ENCODE measurements at places on chromosomes 1 and 21.

- no peak for DNase-seq
Observed at GRCh38 chr1:212328248-212328647, 43.0 kb downstream of the PPP2R5A start.

GRCh38 chr1:232805269-232806185 lies at the start of gene MAP10:
MAP10 (plus strand) TSS chr1:232805416; CDS start chr1:232805450, 34 bp downstream.
- DNase-seq = peak; percentile 84

DNA sequence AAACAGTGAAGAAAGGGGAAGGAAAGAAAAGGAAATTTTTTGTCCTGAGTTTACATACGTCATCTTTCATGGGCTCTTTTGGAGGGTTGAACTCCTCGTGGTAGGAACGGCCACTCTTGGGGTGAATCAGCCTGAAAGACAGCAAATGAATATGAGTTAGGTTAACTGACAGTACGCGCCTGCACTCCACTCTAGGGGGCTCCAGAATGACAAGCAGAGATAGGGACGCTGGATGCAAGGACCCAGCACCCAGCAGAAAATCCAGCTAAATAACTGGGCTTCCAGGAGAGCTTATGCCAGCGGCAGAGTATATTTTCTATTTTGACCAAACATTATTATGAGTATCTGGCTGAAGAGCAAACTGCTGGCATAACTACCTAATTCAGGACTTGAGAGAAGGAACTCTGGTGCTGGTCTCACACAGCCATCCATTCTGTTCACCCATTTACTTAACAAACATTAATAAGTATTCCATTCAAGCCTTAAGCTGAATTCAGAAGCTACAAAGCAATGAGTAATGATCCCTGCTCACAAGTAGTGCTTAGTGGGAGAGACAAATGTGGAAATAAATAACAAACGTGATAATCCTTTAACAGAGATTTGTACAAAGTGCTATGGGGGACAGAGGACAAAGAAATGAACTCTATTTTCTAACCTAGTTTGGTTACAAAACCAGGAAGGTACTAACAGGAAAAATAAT lies 22.1 kb downstream of the AK2 start:
- no peak for DNase-seq

GRCh38 chr21:34740198-34740597 lies 71.4 kb downstream of the CLIC6 start:
- no peak for DNase-seq

DNA sequence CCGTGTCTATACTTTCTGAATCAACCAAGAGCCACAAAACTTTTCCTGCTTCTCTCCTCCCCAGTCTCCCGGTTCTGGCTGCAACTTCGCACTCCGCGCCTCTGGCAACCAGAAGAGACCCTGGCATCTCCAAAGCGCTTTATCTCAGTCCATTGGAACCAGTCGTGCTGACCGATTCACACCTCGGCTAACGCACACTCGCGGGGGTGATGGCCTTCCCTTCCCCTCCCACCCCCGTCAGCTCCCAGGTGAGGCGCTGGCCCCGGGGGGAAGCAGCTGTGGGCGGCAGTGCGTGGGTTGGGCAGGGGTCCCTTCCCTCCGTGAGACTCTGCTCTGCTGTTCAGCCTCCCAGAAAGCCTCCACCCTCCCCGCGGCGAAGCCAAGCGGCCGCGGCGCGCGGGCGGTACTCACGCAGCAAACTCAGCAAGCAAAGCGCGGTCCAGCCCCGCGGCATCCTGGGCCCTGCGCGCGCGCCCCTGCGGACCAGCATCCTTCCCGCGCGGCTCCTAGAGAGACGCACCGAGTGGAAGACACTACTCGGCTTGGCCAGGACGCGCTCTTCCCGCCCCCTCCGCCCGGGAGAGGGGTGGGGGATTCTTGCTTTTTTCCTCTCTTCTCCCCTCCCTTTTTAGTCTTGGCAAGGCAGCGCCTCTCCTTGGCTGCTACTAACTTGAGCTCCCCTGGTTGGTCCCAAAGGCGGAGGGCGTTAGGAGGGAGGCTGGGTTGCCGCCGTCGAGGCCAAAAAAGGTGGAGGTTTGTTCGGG lies at the start of gene CD34:
TSS of gene CD34 (minus strand) at position 535 of the 764 bp plus-strand sequence. CDS start at position 490, 45 bp downstream.
- peak; percentile 72 for DNase-seq

GRCh38 chr1:99352821-99353220 lies 88.5 kb downstream of the PLPPR4 start:
- no peak for DNase-seq

GRCh38 chr1:11784993-11785769 lies 20.6 kb downstream of the MTHFR start:
- peak; percentile 84 for DNase-seq

DNA sequence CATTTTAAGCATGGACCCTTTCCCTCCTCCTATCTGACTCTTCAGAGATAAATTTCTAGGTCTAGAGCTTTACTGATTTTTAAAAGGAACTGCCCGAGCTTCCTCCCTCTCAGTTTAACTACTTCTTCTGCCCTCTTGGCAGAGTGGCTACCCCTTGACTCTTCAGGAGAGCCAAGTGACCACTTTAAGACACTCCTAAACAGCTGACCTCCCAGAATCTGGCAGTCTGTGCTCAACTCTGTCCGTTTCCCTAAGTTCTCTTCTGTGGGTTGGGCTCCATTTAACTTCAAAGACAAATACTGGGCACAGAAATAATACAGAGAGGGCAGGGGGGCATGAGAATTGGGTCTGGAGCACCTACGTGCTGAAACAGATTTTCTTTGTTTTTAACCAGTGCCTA lies 196.3 kb upstream of the FOXD3 start:
- no peak for DNase-seq

DNA sequence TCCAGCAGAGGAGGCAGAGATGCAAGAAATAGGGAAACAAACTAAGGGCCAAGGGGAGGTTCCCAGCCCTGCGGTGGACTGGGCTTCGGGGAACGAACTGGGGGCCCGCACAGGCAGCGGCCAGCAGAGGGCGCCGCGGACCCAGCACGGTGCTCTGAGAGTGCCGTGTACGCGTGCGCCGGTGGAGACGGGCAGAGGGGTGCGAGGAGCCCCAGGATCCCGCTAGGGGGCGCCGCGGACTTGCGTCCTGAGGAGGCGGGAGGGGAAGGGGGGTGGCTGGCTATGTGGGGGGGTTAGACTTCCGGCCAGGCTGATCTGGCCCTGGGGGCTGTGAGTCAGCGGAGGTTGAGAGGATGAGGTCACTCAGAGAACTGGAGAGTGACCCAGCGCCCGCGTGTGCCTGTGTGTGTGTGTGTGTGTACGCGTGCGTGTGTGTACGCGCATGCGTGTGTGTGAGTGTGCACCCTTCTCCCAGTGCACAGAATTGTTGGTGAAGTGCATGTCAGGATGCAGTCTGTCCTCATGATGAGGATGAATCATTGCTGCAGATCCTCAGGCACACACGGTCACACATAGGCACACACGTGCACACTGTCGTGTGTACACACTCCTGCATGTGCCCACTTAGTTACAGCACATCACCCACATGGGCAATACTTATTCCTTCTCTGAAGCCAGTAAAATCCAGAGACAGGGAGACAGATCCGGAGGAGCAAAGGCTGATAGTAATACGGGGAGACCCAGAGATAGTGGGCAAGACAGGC lies 17.0 kb downstream of the NES start:
- DNase-seq = peak; percentile 98

GRCh38 chr1:1567152-1567875 lies 7.3 kb downstream of the SSU72 start:
- no peak for DNase-seq

DNA sequence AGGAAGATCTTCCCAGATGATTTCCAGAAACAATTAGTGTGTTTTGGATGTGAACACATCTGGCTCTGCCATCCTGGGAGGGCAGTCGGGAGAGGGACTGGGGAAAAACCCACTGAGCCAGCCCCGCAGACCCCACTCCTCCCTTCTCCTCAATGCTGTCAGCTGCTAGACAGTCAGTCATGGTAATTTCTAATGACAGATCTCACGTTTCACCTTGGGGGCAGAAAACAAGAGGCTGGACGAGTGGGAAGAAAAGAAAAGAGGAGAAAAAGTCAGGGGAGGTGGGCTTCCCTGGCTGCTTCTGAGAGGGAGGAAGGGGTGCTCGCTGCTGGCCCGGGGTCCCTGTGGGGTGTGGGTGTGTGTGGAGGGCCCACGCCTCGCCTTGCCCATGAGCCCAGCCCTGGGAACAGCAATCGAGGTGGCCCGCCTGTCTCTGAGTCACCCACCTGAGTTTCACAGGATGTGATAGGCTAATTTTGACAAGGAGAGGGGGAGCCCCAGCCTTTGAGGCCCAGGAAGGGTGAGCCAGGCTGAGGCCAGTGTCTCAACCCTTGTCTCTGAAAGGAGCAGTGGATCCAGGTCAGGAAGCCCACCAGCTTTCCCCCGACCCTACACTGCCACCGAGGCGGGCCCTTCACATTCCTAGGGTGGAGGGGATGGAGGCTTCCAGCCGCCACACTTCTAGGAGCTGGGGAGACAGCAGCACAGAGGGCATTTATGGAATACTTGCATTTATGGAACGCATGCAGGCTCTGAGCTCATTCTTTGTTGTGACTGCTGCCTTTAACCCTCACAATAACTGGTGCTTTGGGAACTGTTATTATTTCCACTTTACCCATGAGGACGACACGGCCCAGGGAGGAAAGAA lies 49.1 kb upstream of the IFNLR1 start:
- no peak for DNase-seq

GRCh38 chr1:2591581-2592261 lies 5.1 kb downstream of the PRXL2B start:
- no peak for DNase-seq

- DNase-seq = no peak
Observed at GRCh38 chr1:178488393-178488792, 8.4 kb downstream of the CLEC20A start.

DNA sequence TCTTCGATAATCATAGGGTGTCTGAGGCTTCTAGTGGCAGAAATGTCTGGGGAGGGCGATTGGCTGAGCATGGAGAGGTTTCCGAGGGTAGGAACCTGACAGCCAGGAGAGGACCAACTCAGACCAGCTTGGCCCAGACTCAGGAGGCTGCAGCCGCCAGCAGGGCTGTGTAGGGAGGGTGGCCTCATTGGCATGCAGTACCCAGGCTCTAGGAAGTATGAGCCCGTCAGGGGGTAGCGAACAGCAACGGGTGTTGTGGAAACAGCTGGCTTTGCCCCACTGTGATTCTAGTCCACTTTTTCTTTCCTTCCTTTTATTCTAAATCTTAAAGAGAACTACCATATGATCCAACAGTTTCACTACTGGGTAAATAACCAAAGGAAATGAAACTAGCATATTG lies 103.3 kb downstream of the DIRAS3 start:
- DNase-seq = no peak

DNA sequence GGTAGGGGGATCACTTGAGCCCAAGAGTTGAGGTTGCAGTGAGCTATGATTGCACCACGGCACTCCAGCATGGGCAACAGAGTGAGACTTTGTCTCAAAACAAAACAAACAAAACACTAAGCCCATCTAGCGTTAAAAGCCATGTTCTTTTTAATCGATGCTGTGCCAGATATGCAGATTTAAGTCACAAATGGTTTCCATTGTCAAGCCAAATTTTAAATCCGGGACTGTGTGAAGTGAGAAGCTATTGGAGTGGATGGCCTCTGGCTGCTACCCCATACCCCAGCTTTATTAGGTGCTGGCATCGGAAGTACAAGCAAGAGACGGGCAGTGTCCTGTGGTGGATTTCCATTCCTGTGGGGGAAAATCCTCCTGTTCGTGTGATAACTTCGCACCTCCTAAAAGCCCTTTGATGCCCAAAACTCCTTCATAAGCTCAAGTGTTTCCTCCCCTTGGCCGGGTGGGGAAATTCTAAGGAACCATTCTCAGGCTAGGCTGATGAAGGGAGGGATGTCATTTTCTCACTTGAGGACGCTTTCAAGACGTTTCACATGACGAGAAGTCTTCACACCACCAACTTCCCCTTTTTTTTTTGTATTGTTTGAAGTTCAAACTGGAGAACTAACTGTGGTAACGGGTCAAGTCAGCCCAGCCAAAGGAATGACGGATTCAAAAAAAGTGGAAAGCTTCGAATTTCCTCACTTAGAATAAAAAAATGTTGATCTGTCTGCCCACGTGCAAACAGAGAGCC lies 140.8 kb downstream of the KAZN start:
- DNase-seq = no peak

- DNase-seq = no peak
Observed at GRCh38 chr1:48730164-48730910, 46.4 kb downstream of the BEND5 start.

GRCh38 chr21:38646213-38646837 lies 148.0 kb upstream of the ERG start:
- DNase-seq = no peak

GRCh38 chr1:160647329-160647720 lies 481 bp upstream of the SLAMF1 start:
- no peak for DNase-seq

DNA sequence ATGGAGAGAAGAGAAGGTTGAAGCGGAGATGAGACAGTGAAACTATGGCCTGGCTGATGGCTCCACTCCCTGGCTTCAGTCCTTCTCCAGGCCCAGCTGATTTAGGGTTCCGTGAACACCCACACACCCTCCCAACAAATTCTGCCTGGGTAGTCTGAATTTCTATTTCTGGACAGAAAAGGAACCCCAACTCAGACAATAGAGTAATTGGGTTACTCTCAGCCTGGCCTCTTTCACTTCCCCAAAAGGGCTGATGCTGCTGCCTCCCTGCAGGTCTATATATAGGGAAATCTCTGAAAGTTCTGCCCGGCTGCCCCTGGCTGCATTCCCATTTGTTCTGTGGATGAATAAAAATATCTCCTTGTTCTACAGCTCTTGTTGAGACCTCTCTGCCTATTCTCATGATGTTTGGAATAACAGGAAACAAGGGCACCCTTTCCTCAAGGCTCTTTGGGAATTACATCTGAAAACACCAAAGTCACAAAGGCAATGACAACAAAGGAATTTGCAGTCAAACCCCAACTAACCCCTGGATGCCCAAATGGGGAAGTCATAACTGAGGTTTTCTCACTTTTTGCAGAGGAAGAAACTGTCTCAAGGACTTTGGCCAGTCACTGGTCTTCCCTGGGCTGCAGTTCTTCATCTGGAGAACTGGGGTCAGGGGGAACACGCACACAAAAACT lies 11.4 kb upstream of the ZSCAN20 start:
- peak; percentile 34 for DNase-seq

- peak; percentile 49 for DNase-seq
Observed at GRCh38 chr1:39238476-39238875, 34.0 kb downstream of the MACF1 start.

DNA sequence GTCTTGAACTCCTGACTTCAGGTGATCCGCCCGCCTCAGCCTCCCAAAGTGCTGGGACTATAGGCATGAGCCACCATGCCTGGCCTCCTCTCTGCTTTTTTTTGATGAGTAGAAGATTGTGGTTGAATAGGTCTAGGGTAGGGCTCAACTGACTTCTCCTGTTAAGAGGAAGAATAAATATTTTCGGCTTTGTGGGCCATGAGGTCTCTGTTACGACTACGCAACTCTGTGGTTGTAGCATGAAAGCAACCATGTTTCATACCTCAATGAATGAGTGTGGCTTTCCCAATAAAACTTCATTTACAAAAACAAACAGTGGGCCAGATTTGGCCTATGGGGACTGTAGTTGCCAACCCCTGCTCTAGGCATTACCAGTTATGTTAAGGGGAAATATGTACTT lies 67.8 kb downstream of the NID1 start:
- no peak for DNase-seq

GRCh38 chr1:11521582-11522399 lies 42.8 kb downstream of the DISP3 start:
- DNase-seq = no peak

Measured in left cardiac atrium (tissue), 4 donors.